ENCODE measurements at places on chromosomes 2 and 18. TPM values are rescaled to one million over a fixed set of nuclear protein-coding genes. Genes with fewer than 3 reads are reported as not detected.

Gene LDLRAD4
- total RNA-seq = 20.4 TPM

DNA sequence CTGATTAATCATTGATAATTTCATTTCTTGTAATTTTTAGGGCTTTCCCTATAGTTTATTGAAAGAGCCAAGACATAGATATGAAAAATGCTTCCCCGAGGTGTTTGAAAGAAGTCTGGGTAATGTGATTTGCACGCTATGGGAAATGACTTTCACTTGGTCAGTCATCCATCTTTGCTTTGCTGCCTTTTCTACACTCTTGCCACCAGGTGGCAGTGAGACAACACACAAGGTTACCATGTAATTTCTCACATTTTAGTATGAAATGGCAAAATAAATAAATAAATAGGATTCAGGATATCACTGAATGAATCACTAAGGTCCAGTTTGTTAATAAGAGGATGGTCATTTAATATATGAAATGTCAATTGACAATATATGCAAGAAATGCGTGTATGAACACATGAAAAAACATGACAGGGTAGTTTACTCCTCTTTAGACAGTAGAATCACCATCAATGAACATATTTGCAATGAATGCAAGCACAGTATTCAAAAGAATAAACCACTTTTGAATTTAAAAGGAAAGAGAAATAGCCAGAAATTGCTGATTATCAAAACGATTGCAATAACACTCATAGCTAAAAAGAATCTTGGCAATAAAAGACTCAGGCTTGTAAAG, 52.2 kb upstream of the KCNH7 start:
- DNase-seq = no peak

GRCh38 chr18:29594493-29594892, 1417.6 kb upstream of the CDH2 start:
- no peak for DNase-seq

GRCh38 chr2:119723784-119724467, 35.8 kb upstream of the PTPN4 start:
- no peak for DNase-seq
